COR-L47 (cell line): ENCODE measurements at places on chromosomes 2 and 18.

- no peak for DNase-seq
Observed at GRCh38 chr2:240400371-240401161, 34.9 kb upstream of the GPC1 start.

- no peak for DNase-seq
Observed at GRCh38 chr18:25517881-25518715, 166.1 kb upstream of the ZNF521 start.

DNA sequence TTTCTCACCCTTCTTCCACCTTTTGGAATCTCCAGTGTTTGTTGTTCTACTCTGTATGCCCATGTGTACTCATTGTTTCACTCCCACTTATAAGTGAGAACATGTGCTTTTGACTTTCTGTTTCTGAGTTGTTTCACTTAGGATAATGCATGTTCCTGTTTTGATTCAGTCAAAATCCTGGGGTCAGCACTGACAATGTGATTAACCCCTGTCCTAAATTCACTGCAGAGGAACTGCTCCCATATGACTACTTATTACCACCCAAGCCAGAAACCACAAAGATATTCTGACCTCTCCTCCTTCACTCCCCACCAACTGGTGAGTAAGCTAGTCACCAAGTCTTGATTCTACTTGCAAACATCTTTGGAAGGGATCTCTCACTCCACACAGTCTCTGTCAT, 251.4 kb upstream of the TCF4 start:
- DNase-seq, result no peak

- no peak for DNase-seq
Observed at GRCh38 chr2:43191947-43192516, 34.4 kb downstream of the ZFP36L2 start.

- no peak for DNase-seq
Observed at GRCh38 chr2:49251766-49252165, 97.5 kb upstream of the FSHR start.

DNA sequence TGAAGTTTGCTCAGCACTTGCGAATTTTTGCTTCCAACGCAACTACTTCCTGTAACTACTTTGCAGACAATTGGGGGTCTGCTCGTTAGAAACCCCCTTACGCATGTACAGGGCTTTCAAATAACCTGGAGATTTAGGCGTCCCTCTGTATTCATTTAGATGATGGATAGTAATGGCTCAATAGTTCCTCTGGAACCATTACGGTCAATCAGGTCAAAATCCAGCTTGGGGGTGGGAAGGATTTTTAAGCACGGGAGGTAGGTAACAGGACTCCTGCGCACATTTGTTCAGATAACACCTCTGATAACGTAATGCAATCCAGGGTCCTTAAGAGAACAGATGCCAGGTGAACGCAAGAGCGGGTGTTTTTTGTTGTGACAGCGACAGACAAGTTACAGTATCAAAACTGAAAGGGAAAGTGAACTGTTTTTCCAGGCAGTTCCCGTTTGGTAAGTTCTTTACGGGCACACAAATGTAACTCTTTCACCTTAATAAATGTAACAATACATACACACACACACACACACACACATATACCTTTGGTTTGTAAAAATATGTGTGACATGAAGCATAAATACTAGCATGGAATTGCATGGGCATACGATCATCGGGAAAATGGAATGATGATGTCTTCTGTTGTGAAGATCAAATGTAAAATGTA, 3.8 kb upstream of the OSR1 start:
- DNase-seq, result no peak

GRCh38 chr2:230765611-230766300, 53.1 kb downstream of the CAB39 start:
- no peak for DNase-seq

- no peak for DNase-seq
Observed at GRCh38 chr2:200380091-200380561, 73.6 kb downstream of the SPATS2L start.

GRCh38 chr18:12287684-12288402, 20.2 kb upstream of the TUBB6 start:
- DNase-seq, result no peak

GRCh38 chr18:58549814-58550339, 79.0 kb downstream of the ALPK2 start:
- DNase-seq, result no peak

- DNase-seq, result no peak
Observed at GRCh38 chr2:229974266-229974665, 52.0 kb downstream of the FBXO36 start.

DNA sequence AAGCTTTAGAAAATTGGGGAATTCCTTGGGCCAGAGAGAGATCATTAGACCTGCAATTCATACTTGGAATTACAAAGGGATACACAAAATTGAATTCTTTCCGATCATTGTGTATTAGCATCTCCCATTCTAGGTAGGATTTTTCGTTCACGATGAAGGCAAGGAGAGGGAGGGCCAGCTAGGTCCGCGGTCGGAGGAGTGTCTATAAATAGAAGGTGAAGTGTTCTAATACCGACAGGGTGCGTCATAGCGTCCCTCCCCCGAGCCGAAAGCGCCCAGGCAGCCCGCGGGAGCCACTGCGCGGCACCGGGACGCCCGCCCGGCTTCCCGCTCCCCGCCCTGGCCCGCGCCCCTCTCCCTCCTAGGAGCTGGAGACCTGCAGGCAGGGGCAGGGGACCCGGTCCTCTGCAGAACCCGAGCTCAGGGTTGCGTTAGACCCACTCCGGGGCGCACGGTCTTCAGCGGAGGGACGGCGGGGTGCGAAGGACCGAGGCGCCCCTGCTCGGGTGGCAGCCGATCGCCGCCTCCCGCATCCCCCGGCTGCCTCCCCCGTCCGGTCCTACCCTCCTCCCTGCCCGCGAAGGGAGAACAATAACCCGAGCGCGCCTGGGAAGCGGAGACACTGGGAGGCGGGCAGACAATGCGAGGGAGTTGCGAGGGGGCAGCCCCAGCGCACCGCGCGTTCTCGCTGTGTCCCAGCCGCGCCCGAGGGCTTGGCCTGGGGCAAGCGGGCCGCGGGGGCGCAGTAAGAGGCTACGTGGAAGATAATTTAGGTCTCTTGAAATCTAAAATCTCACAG, 114.2 kb upstream of the SERTAD2 start:
- DNase-seq, result peak; percentile 81

DNA sequence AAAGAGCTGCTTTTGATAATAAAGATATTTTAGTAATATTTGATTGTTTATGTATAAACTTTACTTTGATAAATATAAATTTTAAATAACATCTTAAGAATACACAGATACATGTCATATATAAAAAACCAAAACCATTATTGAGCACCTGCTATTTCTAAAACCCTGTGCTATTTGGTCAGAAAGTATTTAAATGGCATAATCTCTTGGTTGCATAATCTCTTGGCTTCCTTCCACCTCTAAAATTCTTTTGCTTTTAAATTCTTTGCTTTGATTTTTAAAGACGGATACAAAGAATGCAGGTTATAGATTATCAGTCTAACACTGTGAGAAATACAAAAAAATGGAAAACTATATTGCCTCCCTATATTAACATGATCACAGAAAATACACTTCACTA, 36.9 kb downstream of the ACMSD start:
- DNase-seq, result no peak

GRCh38 chr2:12731701-12732280, 15.1 kb downstream of the TRIB2 start:
- DNase-seq, result no peak

- peak; percentile 28 for DNase-seq
Observed at GRCh38 chr2:110869472-110870446, 137.4 kb downstream of the ACOXL start.
